HS-5 (cell line): ENCODE measurements at places on chromosomes 13 and 19.

GRCh38 chr19:53549340-53549739, 11.4 kb downstream of the ZNF331 start:
- DNase-seq: no peak

DNA sequence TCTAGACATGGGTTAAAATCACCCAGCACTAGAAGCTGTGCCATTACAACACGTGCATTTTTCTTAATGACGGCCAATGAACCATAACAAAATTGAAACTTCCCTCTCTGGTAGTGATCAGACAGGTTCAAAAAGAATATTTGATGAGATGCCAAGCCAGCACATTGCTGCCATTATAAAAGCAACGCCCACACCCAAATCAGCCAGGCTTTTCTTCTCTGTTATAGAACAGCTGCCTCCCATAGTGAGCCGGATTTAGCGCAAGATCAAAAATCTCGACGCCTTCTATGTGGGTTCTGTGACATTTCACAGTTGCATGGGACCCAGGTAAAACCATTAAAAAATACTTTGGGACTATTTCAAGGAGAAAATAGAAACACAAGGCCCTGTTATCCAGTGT, 1158.0 kb downstream of the EFNB2 start:
- no peak for DNase-seq

- no peak for DNase-seq
Observed at GRCh38 chr13:109790086-109790485, 3.7 kb upstream of the IRS2 start.

DNA sequence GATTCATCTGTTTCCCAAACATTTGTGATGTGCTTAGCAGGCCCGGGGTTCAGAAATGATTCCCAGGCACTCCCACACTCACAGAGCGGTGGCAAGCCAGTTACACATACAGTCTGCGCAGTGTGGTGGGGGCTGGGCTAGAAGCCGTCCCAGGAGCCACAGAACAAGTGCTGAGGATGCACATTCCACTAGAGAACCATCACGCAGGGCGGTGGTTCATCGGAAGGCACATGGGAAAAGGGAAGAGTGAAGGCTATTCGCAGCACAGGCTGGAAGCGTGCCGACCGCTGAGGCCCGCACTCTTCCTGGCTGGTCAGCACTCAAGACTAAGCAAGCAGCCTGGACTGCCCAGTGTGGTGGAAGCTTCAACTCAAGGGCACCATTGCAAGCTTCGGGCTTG, 126.3 kb upstream of the SLC7A1 start:
- no peak for DNase-seq

DNA sequence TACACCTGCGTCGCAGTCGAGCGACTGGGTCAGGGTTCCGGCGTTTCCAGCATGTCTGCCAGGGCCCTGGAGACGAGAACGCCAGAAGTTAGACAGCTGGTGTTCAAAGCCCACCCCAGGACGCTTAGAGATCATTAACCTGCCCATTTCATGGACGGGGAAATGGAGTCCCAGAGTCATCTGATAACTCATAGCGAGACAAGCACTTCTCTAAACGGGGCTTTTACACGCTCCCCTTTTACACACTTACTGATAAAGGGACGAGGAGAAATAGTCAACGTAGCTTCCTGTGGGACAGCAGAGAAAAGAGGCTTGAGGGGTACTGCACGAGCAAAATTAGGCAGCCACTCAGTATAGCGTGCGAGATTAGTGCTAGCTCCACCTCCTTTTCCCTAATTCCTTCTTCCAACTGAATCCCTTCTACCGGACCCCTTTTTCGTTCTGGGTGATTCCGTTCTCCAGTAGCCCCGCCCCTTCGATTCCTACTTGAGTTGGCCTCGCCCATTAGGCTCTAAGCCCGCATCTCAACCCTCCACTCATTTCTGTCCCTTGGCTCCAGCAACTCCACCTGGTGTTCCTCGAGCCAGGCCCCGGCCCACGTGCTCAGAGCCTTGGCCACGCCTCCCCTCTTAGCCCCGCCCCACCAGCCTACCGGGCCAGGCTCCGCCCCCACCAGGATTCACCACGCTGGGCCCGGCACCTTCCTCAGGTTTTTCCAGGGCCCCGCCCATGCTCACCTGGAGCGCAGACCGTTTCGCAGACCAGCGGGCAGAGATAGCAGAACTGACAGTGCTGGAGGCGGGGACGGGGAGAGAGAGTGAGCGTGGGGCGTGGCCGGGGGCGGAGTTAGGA, 3.7 kb downstream of the HRC start:
- no peak for DNase-seq

- no peak for DNase-seq
Observed at GRCh38 chr13:50071379-50071778, 56.1 kb downstream of the KCNRG start.

GRCh38 chr13:32323912-32324311, 8.6 kb downstream of the BRCA2 start:
- DNase-seq: no peak

DNA sequence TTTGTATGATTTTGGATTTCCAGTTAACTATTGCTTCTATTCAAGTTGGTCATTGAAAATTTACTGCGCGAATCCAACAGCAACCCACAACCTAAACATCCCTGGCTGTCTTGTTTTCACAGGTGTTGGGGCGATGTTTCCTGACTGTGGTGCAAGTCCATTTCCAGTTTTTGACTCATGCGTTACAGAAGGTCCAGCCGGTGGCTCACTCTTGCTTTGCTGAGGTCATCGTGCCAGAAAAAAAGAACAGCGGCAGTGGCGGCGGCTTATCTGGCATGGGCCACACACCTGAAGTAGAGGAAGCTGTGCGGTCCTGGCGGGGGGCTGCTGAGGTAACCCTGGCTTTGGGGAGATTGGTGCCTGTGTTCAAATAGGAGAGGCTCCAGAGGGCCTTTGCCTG, 45.2 kb upstream of the GPI start:
- no peak for DNase-seq

DNA sequence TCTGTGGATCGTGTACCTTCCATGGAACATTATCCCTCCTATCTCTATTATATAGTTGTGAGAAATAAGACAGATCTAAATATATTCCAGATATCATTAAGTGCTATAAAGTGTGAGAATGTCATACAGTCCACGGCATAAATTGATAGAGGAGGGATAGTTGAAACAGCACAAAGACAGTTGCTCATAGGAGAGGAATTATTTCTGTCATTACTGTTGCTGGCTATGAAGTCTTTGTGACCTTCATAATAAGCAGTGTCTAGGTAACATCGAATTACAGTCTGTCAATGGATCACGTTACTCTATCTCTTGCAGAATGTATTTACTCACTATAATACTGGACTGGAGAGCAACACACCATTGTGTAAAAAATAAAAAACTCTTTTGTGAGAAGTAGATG, 671.5 kb upstream of the PCDH20 start:
- no peak for DNase-seq

DNA sequence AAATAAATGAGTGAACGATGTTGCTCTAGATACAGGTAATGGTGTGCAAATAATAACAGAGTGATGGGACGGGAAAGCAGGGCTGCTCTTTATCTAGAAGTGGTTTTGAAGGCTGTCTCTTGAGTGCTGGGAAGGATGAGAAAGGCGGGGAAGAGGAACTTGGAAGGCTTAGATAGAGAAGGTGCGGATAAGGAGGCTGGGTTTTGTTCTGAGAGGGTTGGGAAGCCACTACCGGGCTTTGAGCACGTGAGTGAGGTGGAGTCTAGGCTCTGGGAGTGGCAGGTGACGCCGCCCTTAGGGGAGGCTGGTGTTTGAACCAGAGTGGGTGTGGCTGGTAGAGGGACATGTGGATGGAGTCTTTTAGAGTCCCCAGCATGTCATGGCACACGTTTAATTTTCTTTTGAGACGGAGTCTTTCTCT, 811 bp downstream of the ARMC6 start:
- peak; percentile 59 for DNase-seq

- DNase-seq: peak; percentile 18
Observed at GRCh38 chr13:76667551-76667950, 218.7 kb downstream of the KCTD12 start.

DNA sequence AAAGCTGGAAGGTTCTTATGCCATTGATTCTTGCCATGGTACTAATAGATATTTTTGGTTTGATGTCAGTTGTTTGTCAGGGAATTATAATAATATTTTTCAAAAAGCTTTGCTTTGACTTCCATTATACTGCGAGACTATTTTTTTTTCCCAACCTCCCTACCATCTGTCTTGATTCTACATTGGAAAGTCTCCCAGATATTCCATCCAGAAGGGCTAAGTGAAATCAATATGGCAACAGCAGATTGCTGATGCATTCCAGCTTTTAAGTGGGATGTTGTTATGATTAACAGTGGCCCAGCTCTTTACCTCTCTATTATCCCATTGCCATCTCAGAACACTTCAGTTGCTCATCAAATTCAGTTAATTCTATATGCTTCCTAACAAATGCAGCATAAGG, 247.4 kb downstream of the OXGR1 start:
- no peak for DNase-seq

DNA sequence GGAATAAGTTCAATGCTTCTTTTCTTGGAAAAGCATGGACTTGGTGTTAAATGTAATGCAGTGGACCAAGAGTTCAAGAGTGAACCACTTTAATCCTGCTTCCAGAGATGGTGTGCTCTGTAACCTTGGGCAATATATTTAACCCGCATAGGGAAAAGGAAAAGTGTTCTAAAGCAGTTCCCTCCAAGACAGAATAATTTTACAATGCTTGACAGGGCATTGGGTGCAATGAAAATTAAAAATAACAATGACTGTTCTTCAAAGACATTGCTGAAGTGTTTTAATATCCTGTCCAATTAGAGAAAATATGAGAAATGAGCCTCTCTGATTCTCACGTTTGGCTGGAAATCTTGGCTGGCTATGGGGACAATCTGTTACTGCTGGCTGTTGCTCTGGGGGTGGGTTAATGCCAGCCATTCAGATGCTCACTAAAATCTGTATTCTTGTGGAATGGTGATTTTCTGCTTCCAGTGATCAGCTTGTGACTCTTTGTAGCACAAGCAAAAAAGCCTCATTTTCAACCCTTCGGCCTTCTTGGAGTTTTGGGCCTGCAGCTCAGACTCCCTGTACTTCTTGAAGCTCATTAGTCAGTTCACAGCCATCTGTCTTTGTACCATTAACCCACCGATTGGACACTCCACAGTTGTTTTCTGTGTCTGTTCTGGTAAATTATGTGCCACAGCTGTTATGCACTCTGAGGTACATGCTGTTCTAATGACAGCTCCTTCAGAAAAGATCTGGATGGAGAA, 310.6 kb downstream of the LMO7 start:
- no peak for DNase-seq

GRCh38 chr13:44818428-44818827, 170.8 kb downstream of the NUFIP1 start:
- DNase-seq: no peak

- DNase-seq: no peak
Observed at GRCh38 chr13:102648046-102648445, 46.8 kb downstream of the METTL21C start.

DNA sequence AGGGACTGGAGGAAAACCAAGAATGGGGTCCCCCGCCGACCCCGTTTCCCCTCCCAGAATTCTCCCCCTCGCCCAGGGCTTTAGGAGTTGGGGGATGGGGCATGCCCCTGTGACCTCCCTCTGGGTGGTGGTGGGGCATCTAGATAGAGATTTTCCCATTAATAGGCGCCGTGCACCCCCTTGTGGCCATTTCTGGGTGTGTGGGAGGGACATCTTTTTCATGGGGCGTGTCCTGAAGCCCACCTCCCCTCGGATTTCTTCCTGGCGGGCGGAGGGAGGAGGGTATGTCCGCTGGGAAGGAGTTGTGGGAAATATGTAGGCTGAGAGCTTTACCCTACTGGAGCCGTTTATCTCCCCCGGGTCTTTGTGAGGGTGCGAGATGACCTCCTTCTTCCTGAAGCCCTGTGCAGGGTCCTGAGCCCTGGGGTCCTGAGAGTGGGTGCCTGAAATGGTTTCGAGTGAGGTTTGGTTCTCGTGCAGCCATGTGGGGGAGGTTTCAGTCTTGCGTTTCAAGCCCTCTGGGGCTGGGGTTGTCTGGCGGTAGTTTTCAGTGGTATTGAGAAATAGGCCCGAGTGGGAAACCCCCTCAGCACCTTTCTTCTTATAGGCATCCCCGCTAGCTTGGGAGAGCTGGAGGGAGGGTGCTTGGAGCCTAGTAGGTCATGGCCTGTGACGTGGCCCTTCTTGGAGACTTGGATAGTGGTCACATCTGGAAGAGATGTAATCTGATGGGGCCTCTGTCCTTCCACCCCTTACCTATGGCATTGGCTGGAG, 1.0 kb downstream of the PRMT1 start:
- no peak for DNase-seq

GRCh38 chr19:41156207-41156606, 36.8 kb upstream of the CYP2S1 start:
- no peak for DNase-seq

- no peak for DNase-seq
Observed at GRCh38 chr19:10045371-10045770, 32.1 kb downstream of the RDH8 start.

DNA sequence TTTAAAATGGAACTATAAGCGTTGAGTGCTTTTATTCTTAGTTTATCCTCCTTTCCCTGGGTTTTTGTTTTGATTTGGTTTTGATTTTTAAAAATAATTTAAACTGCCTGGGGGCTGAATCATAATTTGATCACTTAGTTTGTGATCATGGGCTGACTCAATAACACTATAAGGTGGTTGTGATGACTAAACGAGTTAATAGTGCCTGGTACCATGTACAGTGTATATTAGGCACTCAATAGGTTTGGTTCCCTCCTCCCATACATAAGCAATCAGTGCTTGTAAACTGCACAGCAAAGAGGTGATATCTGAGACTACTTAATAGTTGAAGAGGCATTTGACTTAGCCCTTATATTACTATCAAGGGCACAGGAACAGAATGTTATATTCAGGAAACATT, 200.9 kb upstream of the RFC3 start:
- DNase-seq: no peak

DNA sequence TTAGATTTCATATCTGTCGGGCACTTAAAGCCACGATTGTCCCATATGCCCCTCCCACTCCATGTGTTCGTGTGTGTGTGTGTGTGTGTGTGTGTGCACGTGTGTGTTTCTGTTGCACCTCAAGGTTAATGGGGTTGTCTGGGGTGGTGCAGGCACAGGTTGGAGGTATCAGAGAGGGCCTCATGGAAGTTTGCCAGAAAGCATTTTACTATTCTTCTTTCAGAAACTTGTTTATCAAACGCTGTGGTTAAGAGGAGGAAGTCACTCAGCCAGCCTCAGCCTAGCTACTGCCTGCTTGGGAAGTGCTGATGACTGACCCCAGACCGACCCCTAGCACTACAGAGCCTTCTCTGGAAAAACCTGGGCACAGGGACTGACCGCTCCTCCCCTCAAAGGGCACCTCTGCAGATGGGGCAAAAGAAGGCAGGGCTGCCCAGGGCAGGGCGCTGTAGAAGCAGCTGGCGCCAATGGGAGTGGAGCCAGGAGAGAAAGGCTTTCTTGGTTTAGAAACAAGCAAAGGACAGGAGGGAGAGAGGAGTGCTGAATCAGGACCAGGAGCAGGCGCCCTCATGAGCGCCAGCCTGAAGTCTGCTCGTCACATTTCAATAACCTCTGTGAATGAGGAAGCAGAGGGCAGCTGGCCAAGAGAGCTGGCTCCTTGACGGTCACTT, 3.9 kb downstream of the SIAH3 start:
- no peak for DNase-seq

- DNase-seq: no peak
Observed at GRCh38 chr19:42989851-42990250, 36.4 kb downstream of the PSG11 start.
